SK-MEL-5 (cell line): ENCODE measurements at places on chromosomes 2 and 18. TPM values are rescaled to one million over a fixed set of nuclear protein-coding genes. Genes with fewer than 3 reads are reported as not detected.

WNT6 gene
- total RNA-seq = not detected in 2 replicates

DNA sequence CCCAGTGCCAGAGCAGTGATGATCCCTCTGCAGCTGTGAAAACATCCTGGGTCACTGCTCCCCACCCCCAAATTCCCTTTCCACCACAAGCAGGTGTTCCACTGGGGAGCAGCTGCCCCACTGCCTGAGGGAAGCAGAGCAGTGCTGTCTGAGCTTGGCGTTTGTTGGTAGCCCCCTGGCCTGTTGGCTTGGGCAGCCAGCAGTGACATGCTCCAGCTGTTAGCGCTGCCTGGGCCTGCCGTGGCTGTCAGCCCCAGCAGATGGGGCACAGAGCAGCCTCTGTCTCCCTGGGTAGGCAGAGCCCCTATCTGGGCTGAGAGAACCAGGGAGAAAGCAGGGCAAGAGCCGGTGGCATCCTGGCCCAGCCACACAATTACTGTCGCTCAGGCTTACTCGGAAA, 247.7 kb downstream of the GLI2 start:
- no peak for DNase-seq

DNA sequence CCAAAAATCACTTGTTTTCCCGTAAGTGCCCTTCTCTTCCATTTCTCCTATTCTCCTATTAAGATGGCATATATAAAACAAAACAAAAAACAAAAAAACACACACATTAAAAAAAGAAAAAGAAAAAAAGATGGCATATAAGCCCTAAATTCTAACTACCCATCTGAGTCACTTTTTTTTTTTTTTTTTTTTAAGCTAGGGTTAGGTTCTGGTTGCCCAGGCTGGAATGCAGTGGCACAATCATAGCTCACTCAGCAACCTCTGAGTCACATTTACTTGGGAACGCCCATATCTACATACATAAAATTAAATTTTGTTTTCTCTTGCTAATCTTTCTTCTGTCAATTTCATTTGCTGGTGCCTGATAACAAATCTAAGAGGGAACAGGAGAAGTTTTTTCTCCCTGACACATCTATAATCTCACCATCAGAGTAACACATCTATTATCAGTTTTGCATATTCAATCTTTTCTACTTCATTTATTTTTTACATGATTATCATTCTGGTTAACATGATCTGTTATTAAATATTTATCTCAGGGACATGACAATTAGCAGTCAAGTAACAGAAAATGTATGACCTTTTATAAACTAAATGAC, 52.1 kb downstream of the EEF1B2 start:
- no peak for DNase-seq

GRCh38 chr2:84880645-84881521, at the start of gene TRABD2A:
Gene TRABD2A (minus strand): TSS chr2:84881084. CDS start chr2:84881039, 45 bp downstream.
- no peak for DNase-seq

- no peak for DNase-seq
Observed at GRCh38 chr2:191959209-191959608, 112.3 kb upstream of the CAVIN2 start.

- DNase-seq = no peak
Observed at GRCh38 chr18:79526468-79527460, 131.0 kb downstream of the NFATC1 start.

DNA sequence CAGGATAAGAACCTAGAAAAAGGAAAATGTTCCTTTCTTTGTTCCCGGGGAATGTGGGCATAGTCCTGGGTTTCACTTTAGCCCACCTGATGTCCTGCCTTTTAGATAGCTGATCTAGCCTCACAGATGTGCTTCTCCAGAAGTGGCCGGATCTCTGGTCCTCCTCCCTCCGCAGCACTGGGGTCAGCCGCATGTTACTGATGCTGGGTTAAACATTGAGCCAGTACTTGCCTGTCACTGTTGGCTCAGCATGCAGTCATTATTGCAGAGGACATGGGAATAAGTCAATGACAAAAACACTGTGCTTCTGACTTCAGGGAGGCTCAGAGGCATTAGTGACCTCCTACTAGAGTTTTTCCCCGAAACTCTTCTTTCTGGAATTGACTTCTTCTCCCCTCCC, 27.6 kb downstream of the NCK2 start:
- DNase-seq = no peak

- no peak for DNase-seq
Observed at GRCh38 chr2:98702858-98703620, 27.9 kb downstream of the MGAT4A start.

- no peak for DNase-seq
Observed at GRCh38 chr2:119853777-119854399, 94.2 kb downstream of the PTPN4 start.

UGT1A4 gene
- total RNA-seq = not detected in 2 replicates

DNA sequence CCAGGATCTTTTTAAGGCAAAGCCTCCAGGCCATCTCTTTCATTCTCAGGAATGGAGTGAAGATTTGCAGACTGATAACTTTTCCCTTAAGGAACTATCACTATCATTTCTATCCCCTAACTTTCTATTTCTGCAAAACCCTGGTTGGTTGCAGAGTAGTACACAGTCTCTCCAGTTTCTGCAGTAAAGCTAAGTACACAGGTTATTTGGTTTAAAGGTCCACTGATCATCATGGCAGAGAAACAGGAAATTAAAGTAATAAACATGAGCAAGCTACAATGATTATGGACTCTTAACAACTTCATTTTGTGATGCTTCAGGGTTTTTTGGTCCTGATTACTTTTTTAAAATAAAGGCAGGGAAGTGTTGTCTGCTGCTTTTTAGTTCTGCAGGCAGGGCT, 890.0 kb upstream of the DDX18 start:
- no peak for DNase-seq

DNA sequence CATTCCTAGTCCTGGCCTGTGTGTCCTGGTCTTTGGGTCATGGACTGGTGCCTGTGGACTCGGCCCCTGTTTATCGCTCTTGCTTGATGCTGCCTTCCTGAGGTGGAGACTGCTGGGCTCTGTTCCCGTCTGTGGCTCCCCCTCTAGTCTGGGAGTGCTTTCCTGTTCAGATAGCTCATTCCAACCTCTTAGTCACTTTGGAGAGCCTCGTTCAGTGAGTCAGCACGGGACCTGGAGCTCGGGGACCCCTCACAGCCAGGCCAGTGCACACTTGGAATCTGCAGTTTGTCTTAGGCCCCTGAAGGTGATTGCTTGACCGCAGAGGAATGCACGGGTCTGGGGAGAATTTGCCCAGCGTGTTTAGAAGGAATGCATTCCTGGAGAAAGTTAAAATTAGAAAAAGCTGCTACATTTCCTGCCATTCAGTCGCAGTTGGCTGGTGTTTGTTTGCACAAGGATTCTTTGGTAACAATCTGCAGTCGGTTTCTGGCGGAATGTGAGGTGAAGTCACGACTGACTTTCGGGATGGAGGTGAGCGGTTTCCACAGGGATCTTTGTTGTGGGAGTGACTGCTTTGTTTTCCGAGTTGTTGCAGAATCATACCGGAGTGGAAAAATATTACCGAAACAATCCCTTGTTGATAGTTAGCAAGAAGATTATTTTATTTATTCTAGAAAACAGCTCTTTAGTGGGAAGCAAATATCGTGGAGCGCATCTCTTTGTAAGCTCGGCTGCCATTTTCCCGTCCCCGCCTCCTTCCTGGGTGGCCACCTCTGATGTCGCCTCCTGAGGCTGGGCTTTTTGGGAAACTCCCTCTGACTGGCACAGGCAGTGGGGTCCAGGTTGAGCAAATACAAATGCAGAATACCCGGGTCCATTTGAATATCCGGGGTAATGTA, 29.6 kb downstream of the SH3BP4 start:
- DNase-seq = no peak

DNA sequence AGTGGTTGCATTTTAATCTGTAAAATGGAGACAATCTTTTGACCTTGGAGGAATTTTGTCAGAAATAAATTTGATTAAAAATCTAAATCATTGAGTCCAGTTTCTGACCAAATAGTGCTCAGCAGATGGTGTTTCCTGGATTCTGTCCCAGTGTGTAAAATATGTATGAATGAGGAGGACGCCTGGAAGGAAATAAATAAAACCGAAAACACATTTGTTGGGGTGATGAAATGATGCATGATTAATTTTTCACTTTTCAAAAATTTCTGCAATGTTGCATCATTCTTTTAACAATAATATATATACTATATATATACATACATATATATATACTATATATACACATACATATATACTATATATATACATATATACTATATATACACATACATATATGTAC, 261.1 kb upstream of the TRIB2 start:
- DNase-seq = no peak

DNA sequence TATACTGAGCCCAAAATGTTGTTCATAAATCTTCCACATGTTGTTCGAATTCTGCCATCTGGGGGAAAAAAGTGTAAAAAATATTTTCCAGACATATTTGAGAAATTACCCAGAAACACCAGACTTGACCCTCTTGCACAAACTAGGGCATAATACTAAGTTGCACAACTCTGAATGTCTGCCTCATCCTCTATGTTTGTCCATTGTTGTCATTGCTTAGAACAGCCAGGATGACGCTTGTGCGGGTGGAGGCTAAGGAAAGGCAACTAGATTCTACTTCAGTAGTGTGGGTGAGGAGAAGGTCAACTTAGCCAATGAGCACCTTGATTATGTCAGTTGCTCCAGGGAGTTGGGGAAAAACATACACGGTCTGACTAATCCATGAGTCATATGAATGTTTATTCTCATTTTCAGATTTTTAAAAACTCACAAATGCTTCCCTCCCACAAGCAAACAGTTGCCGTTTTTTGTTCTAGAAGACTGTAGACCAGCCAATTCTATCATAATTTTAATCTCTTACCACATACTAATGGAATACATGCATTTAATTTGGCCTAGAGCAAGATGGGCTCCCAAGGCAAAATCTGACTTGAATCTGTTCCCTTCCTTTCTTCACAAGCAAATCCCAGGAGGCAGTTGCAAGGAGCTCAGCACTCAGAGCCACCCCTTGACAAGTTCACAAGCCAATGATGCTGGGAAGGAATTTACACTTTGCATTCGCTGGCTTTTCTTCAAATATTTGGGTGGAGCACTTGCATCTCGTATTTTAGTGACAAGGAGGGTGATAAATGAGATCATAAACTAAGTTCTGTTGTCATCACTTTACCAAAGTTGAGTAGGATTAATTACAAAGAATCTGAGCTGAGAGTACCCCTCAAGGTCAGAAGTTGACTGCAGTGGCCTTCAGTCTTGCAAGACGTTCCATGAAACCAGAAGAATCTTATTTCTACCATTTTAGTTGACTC, 163.2 kb upstream of the TWIST2 start:
- DNase-seq = peak; percentile 36

DNA sequence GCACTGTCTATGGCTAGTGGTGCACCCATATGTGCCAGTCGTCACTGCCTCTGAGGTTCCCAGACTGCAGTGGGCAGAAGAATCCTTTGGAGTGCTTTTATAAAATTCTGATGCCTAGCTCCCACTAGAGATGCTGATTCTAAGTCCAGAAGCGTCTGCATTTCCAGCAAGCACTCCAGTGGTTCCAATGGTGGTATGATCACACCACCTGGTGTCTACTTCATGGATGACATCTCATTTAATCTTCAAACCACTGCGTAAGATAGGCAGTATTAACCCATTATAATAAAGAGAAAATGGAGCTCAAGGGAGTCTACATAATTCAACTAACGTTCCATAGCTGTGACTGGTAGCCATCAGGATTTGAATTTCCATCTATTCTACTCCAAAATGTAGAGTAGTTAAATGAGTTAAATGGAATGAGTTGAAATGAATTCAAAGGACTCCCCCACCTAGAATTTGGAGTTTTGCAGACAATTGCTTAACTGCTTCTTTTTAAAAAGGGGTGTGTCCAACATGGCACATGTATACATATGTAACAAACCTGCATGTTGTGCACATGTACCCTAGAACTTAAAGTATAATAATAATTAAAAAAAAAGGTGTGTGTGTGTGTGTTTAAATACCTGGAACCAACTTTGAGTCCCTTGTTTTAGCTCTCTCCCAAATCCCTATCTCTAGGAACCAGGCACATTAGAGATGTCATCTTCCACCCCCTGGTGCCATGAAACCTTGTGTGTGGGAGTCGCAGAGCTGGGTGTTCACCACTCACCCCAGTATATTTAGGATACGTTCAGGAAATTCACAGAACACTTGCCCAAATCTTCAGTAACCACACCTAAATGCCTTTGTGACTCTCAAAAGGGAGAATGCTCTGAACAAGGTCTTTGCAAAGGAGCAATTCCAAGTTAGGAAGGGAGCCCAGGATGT, 14.1 kb downstream of the LAMA3 start:
- DNase-seq = peak; percentile 79

WIPF1 gene
- total RNA-seq = 6.1 and 8.2 TPM in 2 replicates

DNA sequence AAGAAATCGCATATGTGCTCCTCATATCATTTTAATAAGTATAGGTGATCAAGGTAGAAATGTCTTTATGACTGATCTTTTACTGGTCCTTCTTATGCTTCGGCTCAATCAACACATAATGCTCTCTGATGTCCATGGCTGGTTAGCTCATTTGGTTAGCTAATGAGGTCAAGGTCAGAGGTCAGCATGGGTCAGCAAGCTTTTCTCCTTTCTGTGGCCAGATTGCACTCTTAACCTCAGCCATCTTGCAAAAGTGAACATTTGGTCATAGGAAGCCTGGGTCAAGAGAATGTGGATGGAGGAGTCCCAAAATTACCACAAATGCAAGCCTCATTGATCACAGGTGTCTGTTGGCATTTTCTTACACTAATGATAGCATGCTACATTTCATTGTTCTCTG, 35.4 kb upstream of the DARS1 start:
- no peak for DNase-seq

- no peak for DNase-seq
Observed at GRCh38 chr18:55224086-55224625, 264.9 kb upstream of the CCDC68 start.
